CD4-positive, alpha-beta T cell treated with Interleukin-2 at 100 ng/mL for 4 hours (primary cell): ENCODE measurements at places on chromosomes 13 and 19.

DNA sequence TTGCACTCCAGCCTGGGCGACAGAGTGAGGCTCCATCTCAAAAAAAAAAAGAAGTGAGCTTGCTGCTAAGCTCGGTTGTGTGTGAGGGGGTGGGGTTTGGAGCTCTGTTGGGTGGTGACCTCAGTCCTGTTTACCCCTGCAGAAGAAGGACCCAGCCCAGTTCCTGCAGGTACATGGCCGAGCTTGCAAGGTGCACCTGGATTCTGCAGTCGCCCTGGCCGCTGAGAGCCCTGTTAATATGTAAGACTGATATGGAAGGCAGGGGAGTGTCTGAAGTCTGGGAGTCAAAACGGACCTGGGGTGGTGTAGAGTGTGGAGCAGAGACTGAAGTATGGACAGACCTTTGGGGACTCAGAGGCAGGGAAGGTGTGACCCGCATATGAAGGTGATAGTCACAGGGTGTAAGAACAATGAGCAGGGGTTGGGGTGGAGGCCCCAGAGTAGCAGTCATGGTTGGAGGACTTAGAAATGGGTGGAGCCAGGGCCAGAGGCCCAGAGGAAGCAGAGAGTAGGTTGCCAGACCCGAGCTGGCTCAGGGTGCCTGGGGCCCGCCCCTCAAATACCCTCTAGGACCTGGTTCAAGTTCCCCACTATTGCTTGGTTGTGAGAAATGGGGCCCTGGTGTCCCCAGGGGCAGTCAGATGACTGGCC lies 13.2 kb downstream of the CLASRP start:
- DNase-seq, result no peak

DNA sequence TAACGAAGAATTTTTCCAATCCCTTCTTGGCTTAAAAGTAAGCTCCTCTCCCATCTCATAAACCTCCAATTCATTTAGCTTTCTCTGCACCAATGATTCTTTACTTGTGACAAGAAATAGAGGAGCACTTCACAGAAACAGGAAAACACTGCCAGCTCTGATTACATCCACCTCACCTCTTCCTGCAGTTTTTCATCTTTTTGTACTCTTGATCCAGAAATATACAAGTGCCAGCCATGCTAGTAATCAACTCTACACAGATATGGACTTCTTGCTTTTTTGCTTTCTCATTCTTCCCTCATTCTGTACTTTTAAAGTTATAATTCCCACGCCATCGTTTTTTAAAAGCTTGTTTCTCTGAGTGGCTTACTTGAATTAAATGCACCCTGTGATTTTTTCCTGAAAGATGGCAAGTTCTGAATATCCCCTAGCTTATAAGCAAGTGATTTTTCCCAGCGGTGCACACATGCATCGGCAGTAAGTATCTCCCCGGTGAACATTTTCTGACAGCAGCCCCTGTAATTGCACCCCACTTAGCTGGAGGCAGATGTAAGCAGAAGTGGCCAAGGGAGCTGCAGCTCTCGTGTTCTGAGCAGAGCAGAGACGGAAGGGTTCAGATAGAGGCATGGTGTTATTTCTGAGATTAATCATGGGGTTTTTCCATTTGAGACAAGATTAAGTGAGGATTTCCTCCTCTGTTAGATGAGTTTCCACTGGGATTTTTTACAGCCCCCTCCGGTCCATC lies 340.7 kb downstream of the SLC7A1 start:
- no peak for DNase-seq

- no peak for DNase-seq
Observed at GRCh38 chr13:90447034-90447733, 900.3 kb upstream of the MIR17HG start.

DNA sequence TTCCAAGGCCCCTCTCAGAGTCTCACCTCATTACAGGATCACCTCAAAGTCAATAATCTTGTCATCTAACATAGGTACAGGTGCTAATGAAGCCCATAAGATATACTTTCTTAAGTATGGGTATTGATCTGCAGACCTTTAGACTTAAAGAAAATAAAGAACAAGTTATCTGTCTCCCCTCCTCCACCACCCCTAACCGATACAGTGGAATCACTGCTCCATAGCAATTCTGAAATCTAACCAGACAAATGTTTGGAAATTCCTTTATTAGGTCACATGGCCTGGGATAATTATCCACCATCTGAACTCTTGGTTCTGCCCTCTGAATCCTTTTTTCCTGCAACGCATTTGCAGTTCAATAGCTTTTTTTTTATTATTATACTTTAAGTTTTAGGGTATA lies 4.5 kb upstream of the ZNF470 start:
- DNase-seq, result no peak

DNA sequence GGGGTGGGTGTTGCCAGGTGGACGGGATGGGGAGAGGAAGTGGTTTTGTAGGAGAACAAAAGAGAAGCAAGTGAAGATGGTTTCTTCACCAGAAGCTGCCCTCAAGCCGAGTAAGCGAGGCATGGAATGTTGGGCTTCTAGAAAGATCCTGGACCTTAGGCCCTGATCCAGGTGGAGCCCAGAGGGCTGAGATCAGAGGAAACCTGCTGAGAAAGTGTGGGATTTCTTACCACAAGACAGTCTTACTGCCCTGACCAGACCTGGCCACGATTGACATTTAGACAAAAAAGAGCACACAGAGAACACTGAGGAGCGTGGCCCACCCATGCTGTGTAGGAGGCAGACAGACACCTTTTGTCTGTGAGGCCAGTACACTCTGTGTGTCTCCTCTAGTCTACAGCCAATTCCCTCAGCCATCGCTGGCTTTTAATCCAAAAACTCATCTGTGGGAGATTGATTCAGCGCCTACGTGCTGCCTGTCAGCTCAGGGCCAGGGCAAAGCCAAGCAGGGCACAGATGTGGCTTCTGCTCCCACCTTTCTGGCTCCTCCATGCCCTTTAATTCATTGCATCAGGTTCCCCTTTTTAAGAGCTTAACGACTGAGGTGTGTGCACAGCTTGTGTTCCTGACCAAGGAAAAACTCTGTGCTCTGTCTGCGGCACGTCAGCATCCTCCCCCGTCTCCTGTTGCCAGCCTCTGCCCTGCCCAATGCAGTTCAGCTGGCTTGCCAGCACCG lies 123.3 kb downstream of the AKAP11 start:
- no peak for DNase-seq

DNA sequence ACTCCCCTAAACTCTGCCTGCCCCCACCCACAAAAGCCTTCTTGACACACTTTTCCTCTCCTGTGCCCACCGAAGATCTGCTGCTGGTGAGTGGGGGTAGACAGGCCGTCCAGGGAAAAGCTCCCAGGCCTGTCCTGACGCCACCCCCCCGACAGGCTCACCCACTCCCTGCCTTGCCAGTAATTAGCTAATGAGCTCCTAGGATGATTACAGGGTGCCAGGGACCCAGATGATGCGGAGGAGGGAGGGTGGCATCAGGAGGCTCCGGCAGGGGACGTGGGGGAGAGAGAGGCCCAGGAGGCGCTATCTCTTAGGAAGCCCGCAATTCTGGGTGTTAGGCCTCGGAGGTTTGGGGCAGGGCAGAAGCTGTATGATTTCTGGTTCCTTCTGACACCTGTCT lies 27.0 kb downstream of the MARK4 start:
- no peak for DNase-seq

- DNase-seq, result peak; percentile 68
Observed at GRCh38 chr19:32675720-32676185, at the start of gene RGS9BP. Gene RGS9BP, plus strand, starts transcription at chr19:32675848. Its CDS starts 416 bp downstream, at chr19:32676264.
